Activated naive CD4-positive, alpha-beta T cell (primary cell): ENCODE measurements at places on chromosomes 2 and 18.

GRCh38 chr2:123791684-123792083 lies 233.4 kb upstream of the CNTNAP5 start:
- DNase-seq = no peak

DNA sequence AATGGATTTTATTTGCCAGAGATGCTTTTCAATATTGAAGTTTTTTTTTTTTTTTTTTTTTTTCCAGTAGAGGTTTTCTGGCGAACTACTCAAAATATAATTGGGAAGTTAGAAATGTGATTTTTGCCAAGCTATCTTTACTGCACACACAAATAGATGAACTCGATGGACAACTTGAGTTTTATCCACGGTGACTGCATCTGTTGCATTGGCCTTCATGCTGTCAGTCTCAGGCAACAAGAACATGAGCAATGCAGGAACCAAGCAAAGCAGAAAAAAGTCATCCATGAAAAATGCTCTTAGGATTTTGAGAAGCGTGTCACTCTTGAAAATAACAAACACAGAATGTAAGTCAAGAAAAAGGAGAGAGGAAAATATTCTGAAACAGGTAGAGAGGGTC lies 22.7 kb upstream of the HDAC4 start:
- no peak for DNase-seq

GRCh38 chr18:31778391-31778950 lies 17.8 kb upstream of the SLC25A52 start:
- DNase-seq = no peak

- no peak for DNase-seq
Observed at GRCh38 chr2:1941556-1941955, 197.2 kb upstream of the PXDN start.

GRCh38 chr2:42951263-42951938 lies 159.0 kb upstream of the HAAO start:
- DNase-seq = no peak

DNA sequence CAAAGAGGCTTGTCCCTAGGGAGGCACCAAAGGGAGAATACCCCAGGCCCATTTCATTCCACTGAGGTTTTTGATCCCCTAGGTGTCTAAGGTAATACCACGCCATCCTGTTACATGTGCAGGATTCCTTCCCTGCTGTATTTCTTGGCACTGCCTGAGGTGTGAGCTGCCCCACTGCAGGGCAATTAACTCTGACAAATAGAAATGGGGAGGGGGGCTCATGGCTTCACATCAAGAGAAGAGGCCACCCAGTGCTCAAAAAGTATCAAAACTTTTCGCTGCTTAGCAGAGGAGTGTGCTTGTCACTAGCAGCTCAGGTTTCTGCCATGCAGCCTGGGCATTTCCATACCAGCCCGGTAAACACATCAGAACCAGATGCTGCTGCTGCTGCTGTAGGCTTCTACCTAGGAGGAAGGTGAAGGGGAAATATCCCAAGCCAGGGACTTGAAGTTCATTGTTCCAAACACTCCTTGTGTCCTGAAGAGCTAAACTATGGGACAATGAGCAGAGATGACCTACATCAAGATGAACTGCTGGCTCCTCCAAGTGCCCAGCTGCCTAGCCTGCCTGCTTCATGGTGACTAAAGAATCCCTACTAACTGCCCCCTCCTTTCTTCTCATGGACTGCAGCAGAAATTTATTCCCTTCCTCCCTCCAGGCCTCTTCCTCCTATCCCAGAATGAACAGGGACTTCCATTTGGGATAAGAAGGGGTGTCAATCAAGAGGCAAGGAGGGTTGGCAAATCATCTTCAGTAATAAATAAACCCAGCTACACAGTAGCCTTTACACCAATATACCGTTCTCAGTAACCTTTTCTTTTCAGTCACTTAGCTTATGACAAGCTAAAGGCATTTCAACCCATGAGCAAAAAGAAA lies 16.4 kb downstream of the POU3F3 start:
- DNase-seq = no peak

- no peak for DNase-seq
Observed at GRCh38 chr2:209383212-209383611, 40.6 kb upstream of the MAP2 start.

DNA sequence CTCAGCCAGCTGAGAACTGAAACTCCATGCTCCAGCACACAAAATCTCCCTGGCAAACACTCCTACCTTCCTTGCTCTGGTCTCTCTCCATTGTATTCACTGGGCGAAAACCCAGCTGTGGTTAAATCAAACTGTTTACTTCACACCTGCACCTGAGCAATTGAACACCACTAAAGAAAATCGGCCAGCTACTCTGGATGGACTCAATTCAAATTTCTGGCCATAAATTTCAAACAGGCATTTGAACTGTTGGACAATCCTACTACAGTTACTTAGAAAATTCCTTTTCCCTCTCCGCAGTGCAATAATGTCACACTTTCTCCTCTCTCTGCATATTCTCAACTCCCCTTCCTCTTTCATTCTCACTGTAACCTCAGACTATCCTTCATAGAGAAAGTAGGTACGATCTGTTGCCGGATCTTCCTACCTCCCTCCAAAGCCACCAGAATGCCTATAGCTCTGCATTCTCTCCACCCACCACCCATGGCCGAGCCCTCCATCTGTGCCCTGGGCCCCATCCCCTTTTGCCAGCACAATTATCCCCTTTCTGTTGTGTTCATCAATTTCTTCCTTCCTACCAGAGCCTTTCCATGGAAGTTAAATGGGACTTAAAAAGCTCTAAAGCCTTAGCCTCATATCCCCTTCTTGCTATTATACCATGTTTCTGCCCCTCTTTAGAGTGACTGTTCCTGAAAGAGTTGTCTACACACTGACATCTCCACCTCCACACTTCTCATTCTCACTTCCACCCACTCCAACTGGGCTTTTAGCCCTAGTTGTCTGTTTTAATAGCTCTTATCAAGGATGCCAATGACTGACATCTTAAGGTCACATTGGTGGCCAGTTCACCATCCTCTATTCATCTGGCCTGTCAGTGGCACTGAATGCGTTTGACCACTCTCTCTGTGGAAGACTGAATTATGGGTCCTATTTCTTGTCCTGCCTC lies 127.5 kb upstream of the SLC1A4 start:
- no peak for DNase-seq

DNA sequence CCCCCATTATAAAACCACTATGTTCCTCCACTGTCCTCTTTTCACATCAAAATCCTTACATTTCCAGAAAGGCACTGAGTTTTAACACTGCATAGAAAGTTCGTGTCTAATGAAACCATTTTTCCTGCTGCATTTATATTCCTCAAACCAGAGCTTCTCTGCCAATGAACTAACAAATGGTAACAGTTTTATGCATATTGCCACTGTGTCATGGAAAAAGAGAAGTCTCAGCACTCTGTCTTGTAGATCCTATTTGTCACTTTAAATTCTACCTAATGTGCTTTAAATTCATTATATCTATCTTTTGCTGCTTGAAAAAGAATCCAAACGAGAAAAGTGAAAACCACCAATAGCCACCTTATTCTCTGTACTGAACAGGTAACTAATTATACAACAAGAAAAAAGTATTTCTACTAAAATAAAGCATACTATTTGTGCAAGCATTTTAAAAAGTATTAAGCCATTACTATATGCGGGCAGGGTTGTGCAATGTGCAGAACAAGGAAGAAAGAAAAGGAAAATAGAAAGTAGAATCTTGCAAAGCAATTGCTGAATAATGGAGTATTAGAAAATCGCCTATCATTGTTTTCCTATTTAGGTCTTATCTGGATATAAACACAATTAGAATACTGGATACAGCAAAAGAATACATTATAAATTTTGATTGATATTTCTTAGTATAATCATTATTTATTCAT lies 328.9 kb downstream of the ZEB2 start:
- no peak for DNase-seq

DNA sequence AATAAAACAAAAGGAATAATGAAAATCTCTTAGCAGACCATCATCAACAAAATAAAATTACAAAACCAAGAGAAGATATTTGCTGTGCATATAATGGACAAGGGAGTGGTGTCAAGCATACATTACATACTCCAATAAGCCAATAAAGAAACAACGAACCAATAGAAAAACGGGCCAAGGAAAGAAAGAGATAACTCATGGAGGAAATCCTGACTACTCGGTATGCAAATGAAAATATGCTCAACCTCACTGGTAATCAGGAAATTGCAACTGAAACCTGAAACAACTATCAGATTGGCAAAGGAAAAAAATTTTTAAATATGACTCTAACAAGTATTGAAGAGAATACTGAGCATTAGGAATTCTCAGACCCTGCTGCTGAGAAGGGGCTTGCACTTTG lies 84.7 kb downstream of the BCL2 start:
- DNase-seq = no peak

DNA sequence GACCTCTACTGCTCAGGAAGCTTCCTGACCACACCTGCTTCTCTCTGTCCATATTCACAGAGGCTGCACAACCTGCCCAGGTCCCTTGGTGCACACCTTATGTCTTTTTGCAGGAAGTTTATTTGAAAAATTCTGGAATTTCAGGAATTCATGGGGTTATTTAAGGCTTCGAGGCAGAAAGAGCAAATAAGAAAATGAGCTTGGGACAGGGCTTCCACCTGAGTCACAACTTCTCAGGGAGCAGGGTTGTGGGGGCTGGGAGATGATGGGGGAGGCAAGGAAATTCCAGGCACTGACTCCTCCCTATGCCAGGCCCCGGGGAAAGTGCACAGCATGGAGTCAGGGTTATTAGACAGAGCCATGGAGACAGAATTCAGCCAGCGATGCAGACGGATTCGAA lies 57.7 kb downstream of the INHBB start:
- no peak for DNase-seq

- DNase-seq = no peak
Observed at GRCh38 chr2:33505966-33506365, 29.5 kb downstream of the RASGRP3 start.

- no peak for DNase-seq
Observed at GRCh38 chr2:129771418-129772189, 207.9 kb upstream of the RAB6C start.

- DNase-seq = no peak
Observed at GRCh38 chr2:26540306-26540705, 62.4 kb upstream of the OTOF start.

GRCh38 chr2:177466337-177467195 lies 74.0 kb downstream of the AGPS start:
- DNase-seq = no peak

GRCh38 chr18:67531929-67532328 lies 15.4 kb upstream of the DSEL start:
- no peak for DNase-seq

DNA sequence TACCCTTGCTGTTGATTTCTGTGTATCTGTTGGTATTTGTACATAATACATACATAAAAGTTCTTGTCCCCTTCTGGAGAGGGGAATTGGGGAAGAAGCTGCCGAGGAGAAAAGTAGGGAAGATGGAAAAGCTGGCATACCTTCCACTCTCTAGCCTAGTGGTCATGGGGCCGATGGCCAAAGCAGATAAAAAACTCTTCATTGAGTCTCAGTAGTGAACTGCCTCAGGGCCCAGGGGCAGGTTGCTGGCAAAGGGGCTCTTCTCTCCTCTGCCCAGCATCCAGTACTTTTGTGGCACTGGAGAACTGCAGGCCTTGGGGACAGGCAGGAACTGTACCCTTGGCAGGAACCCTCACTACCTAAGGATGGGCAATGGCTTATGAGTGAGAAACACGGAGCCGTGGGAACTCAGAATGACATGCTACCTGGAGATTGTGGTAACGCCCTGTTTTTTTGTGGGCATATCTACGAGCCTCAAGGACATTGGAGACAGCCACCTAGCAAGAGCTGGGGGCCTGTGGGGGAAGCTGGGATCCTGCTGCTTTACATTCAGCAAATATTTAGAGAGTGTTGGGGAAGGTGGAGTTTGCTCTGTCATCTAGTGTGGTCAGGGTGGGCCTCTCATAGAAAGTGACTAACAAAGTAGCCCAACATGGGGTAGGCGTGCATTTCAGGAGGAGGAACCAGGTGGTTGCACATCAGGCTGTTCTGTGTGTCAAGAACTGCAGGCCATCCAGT lies 22.6 kb upstream of the ITGB6 start:
- DNase-seq = no peak

GRCh38 chr2:240398661-240399267 lies 36.7 kb upstream of the GPC1 start:
- no peak for DNase-seq

- DNase-seq = no peak
Observed at GRCh38 chr2:240960309-240960970, 38.0 kb upstream of the SNED1 start.

GRCh38 chr2:218924757-218925156 lies 34.7 kb upstream of the CDK5R2 start:
- DNase-seq = no peak

GRCh38 chr2:120465012-120465700 lies 119.2 kb downstream of the INHBB start:
- no peak for DNase-seq

GRCh38 chr2:98502556-98503335 lies 58.1 kb downstream of the INPP4A start:
- no peak for DNase-seq

GRCh38 chr2:27822049-27822448 lies 50.5 kb downstream of the MRPL33 start:
- no peak for DNase-seq

DNA sequence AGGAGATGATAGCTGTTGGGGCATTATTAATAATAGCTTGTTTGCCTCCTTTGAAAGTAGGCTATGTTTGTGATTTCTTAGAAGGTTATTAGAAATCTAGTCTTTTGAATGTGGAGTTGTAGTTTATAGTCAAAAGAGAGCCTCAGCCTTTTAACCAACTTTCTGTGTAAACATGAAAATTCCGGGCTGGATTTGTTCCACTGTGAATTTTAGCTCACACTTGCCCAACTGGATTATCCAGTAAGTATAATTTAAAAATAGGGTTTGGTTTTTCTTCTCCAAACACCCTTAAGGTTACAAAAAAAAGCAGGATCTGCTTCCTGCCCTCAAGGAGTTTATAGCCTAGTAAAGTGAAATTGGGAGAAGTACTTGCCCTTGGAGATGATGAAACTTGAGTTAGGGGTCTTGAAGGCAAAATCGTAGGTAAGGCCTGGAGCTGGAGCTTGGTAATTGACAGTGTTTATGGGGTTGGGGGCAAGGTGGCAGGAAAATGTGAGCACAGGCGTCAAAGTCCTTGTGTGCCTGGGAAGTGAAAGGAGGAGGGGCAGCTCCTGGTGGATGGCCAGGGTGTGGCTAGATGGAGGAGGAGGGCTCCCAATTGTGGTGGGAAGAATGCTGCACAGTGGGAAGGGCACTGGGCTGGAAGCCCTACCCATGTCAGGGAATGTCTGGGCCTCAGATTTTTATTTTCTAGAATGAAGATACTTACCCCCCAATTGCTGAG lies 21.3 kb downstream of the ITGA6 start:
- no peak for DNase-seq

- DNase-seq = no peak
Observed at GRCh38 chr2:61988462-61989366, 83.2 kb downstream of the COMMD1 start.

DNA sequence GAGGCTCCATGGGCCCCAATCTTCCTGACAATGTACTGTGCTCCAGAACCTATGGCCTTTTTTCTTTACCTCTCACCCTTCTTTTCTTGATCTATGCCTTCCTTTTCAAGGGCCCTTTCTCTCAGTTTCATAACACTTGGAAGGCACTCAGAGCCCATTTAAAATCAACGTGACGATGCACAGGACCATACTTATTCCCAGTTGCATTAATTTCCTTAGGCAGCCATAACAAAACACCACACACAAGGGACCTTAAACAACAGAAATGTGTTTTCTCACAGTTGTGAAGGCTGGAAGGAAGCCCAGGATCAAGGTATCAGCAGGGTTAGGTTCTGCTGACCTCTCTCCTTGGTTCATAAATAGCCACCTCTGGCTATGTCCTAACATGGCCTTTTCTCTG lies 414.0 kb upstream of the TNP1 start:
- DNase-seq = no peak
